ENCODE measurements at places on chromosomes 7 and 10. TPM values are rescaled to one million over a fixed set of nuclear protein-coding genes. Genes with fewer than 3 reads are reported as not detected.

- no peak for DNase-seq
Observed at GRCh38 chr10:111103196-111103840, 26.5 kb downstream of the ADRA2A start.

DNA sequence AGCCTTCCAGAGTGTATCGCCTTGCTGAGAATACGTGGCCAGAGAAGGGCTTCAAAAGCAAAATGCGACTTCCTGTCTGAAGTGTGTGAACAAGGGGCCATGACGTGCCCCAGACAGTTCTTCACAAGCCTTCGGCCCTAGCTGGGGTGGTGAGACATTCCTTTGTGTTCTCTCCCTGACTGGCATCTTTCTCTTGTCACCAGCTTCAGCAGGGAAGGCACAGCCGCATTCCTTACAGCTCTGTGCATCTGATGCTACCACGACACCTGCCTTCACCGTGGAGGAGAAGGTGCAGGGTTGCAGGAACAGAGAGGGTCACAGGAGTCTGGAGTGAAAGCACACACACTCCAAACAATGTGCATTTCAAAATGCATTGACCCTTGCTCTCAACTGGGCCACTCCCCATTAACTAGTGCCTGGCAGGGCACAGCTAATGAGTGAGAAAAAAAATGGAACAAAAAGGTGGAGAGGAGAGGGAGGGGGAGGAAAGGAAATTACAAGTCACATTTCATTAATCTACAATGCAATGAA lies 93.4 kb downstream of the GPR26 start:
- DNase-seq = no peak

GRCh38 chr7:142803901-142804300 lies 33.1 kb downstream of the PRSS2 start:
- DNase-seq = no peak

- DNase-seq = no peak
Observed at GRCh38 chr7:140972876-140973829, 41.6 kb downstream of the MRPS33 start.

The LHFPL3 gene
- not detected for total RNA-seq

DNA sequence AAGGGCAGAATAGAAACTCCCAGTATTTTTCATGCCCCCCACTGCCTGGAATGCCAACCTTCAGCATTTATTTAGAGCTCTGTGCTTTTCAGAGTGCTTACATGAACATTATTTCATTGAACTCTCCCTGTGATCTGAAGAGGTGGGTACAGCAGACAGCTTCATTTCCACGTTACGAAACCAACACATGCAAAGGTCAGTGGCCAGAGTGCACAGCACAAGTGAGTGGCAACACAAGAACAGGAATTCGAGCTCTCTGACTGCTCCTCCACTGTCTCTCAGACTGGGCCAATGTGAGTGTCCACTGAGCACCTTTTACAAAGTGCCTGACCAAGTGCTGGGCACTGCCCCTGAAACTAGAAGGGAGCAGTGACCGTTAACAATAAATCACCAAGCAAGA lies 162.9 kb downstream of the GLI3 start:
- DNase-seq = no peak

DNA sequence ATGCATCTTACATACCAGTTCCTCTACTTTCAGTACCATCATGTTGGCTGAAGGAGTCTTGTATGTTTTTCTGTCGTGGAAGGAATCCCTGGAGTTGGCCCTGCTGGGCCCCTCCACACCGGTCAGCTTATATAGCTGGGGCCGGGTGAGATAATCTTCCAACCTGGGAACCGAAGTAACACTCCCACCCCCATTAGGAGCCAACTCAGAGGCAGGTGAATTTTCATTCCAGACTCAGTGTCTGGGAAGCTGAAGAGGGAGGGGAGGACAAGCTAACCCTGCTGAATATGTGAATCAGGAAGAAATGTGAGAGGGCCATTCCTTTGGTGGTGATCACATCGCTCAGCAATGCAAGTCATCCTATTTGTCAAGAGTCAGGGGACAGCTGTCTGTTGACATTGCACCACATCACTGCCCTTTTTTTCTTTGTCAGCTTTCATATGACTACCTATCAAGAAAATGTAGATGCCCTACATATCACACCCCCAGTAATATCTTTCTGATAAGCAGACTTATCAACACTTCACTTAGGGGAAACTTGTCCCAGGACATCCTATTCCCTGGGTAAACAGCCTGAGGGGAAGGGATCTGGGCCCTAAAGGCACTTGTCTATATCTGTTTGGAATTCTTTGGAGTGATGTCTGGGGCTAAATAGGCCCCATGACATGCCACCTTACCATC lies at the start of gene ANKRD1:
Gene ANKRD1, minus strand, starts transcription at position 102 of the 681 bp plus-strand sequence. Its CDS starts 60 bp downstream, at position 42.
- peak; percentile 87 for DNase-seq

DNA sequence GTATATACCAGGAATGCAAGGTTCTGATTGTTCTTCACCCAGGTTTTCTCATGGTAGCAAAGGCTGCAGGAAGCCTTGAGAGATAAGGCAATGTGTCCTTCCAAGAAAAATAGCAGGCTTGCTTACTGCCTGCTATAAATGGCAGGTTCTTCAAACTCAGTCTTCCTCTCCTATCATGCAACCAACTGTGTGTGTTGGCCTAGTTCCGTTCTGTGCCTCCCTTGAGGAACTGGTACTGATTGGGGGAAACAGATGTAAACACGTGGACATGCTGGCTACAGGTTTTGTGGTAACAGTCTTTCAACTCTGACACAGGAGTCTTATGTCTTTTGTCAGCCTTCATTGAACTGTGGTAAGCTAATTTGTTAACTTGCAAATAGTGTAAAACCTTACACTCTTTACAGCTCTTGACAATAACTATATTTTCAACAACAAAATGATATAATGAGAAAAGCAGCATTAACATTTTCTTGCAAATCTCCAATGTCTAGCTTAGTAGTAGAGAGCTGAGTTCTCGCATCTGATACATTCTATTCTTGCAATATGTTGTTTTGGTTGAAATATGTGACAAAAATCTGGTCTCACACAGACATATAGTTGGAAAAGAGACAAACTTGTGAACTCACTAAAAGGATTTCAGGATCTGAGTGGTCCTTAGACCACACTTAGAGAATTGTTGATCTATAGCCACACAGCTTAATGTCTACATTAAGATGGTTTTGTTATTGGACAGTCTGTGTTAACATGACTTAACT lies 54.7 kb upstream of the LSM8 start:
- DNase-seq = no peak

GRCh38 chr10:50326757-50327701 lies 75.7 kb upstream of the ASAH2 start:
- DNase-seq = peak; percentile 72

GRCh38 chr7:84191261-84191660 lies 3.3 kb downstream of the SEMA3A start:
- DNase-seq = peak; percentile 43

- no peak for DNase-seq
Observed at GRCh38 chr10:42638821-42639270, 476 bp upstream of the ZNF33B start.

GRCh38 chr10:92691591-92692079 lies 1.9 kb downstream of the HHEX start:
- DNase-seq = no peak

DNA sequence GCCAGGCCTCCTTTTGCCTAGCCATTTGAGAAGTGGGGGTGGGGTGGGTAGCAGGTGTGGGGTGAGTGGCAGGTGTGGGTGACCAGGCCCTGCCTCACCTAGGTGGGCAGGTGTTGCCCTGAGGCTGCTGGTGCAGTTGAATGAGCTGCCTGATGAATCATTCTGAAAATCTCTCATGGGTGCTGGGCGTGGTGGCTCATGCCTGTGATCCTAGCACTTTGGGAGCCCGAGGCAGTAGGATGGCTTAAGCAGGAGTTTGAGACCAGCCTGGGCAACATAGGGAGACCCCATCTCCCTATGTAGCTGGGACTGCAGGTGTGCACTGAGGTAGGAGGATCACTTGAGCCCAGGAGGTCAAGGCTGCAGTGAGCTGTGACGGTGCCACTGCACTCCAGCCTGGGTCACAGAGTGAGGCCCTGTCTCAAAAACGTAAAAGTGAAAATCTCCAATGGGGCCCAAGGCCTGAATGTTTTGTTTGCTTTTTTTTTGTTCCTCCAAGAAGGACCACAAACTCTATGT lies 17.7 kb downstream of the TSPAN14 start:
- DNase-seq = no peak

- peak; percentile 9 for DNase-seq
Observed at GRCh38 chr7:104627516-104627915, 299.1 kb downstream of the LHFPL3 start.

The TMEM225B gene
- 0.54 TPM for total RNA-seq

DNA sequence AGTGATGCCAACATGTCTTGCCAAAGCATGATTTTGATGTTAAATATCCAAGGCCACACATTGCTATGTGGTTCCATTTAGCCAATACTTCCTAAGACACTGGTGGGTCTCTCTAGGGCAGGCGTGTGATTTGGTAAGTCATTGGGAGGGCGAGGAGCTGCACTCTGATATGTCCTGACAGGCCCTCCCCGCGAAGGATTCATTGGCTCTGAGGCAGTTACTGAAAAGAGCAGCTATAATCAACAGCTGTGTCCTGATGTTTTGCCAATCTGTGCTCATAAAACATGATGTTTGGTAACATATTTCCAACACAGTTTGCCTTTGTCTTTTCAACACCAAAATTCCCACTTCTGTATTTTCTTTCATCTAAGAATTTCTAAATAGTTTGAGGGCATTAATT lies 646.7 kb downstream of the PARD3 start:
- no peak for DNase-seq

GRCh38 chr7:128171342-128171918 lies 69.6 kb upstream of the LEP start:
- no peak for DNase-seq

GRCh38 chr7:55517191-55517633 lies 55.1 kb downstream of the VOPP1 start:
- peak; percentile 32 for DNase-seq

GRCh38 chr10:102113956-102114857 lies 6.0 kb downstream of the LDB1 start:
- DNase-seq = no peak

The CDHR1 gene
- total RNA-seq = not detected

The OR6B1 gene
- total RNA-seq = not detected

The CHAT gene
- not detected for total RNA-seq

The EMX2 gene
- not detected for total RNA-seq

The CTTNBP2 gene
- 11.3 TPM for total RNA-seq

DNA sequence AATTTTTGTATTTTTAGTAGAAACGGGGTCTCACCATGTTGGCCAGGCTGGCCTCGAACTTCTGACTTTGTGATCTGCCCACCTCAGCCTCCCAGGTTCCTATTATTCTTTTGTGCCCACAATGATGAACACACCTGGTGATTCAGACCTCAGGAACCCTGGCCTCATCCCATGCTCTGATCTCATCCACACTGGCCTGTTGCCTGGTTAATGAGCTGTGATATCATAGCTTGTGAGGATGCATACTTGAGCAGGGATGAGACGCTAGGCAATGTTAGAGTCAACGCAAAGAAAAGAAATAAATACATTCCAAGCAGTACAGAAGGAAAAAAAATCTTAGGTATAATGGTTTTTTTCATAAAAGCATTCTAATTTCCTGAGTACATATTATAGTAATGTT lies 82.4 kb upstream of the RNF32 start:
- peak; percentile 81 for DNase-seq

- DNase-seq = no peak
Observed at GRCh38 chr7:50305583-50306493, 1.3 kb downstream of the IKZF1 start.

- DNase-seq = no peak
Observed at GRCh38 chr10:91082447-91082846, 138.0 kb upstream of the PCGF5 start.

The NUTM2E gene
- not detected for total RNA-seq

The CYP26C1 gene
- under 0.01 TPM for total RNA-seq

GRCh38 chr7:151089893-151090730 lies 3.8 kb downstream of the AGAP3 start:
- no peak for DNase-seq

GRCh38 chr7:132910657-132911056 lies 171.2 kb downstream of the CHCHD3 start:
- DNase-seq = no peak

The KCNIP2 gene
- total RNA-seq = not detected

DNA sequence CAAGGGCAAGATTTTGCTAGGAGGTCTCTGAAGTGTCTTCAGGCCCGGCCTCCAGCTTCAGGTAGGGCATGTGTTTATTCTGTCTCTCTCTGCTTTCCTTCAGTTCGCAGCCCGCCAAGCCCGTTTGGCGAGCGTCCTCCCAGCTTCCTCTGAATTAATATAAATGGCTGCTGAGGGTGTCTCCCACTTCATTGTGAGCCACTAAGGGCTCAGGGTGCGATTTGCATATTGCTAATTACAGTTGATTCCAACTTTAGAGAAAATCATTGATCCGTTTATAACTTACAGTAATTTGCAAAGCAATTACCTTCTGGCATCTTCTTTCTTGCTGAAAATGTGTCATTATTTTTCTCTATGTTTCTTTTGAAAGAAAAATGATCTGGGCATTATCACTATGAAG lies 128.3 kb upstream of the SORCS3 start:
- no peak for DNase-seq

- DNase-seq = no peak
Observed at GRCh38 chr10:45383682-45384330, 9.8 kb downstream of the ALOX5 start.

DNA sequence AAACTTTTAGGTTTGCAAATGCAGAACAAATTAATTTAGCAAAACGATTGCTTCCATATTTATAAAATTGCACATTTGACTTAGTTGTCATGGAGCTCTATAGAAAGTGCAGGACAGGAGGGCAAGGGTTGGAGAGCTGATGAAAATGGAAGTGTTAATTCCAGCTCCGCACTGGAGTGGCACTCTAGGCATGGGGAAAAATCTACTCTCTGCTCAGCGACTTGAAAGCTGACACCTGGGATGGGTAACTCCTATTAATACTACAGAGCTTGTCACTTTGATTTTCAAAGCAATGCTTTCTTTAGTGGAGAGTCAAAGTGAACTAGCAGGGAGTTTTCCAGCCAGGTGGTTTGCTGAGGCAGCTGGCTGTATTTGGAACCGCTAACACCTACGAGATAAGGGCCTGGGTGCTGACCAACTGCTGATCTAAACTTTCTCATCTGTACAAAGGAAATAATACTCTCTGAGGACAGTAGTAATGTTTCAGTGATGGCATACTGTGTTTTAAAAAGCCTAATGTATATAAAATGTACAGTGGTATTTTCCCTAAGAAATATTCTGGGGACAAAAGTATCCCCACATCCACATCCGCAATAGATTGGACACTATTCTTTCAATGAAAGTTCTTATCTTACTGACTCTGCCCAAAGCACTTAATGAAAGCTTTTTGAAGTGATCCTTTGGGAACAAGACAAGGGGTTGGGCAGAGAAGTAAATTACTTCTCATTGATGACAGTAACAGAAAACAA lies 444.3 kb downstream of the GPAM start:
- no peak for DNase-seq

DNA sequence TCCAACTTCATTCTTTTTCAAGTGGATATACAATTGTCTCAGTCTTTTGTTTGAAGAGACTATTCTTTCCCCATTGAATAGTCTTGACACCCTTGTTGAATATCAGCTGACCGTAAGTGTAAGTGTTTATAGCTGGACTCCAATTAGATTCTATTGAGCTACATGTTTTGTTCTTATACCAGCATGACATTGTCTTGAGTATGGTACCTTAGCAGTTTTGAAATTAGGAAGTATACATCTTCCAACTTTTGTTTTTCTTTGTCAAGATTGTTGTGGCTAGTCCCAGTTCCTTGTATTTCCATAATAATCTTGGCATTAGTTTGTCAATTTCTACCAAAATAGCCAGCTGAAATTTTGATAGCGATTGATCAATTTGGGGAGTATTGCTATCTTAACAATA lies 56.9 kb downstream of the MYL10 start:
- no peak for DNase-seq

Measured in IMR-90 (cell line).